ENCODE measurements at places on chromosomes 16 and 17.
A peak's percentile ranks its signal among the peaks of the same experiment; 100 is the strongest.

- no peak for DNase-seq
These were observed 15.0 kb upstream of the NTN1 start for GRCh38 chr17:9006175-9006767.

DNA sequence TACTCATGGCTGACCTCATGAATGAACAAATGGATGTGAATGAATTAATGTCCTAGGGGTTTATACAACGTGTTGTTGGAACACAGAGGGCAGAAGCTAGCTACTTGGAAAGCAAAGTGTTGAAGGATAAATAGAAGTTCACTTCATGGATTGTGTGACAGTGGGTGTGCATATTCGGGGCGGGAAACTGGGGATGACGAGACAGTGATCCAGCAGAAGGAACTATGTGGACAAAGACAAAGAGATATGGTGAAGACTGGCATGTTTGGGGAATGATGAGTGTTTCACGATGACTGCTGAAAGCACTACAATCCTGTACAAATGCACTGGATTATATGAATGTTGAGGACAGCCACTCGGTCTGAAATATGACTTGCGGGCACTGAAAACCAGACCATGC lies 250.5 kb upstream of the C16orf82 start:
- no peak for DNase-seq

DNA sequence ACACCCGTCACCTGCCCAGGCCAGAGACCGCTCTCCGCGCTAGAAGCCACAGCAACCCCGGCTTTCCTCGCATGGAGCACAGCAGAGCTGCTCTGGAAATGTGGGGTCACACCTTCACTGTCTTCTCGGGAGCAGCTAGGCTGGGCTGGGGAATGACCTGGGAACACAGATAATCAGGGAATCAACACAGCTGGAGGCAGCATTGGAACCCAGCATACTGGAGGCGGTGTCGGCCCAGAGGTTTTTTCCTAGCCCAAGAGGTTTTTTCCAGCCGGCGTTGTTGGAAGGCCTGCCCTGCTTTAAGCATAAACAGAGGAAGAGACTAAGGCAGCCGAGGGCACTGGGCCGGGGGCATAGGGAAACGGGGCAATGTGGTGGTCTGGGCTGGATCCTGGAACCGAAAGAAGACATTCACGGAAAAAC lies 791 bp upstream of the PLD6 start:
- no peak for DNase-seq

DNA sequence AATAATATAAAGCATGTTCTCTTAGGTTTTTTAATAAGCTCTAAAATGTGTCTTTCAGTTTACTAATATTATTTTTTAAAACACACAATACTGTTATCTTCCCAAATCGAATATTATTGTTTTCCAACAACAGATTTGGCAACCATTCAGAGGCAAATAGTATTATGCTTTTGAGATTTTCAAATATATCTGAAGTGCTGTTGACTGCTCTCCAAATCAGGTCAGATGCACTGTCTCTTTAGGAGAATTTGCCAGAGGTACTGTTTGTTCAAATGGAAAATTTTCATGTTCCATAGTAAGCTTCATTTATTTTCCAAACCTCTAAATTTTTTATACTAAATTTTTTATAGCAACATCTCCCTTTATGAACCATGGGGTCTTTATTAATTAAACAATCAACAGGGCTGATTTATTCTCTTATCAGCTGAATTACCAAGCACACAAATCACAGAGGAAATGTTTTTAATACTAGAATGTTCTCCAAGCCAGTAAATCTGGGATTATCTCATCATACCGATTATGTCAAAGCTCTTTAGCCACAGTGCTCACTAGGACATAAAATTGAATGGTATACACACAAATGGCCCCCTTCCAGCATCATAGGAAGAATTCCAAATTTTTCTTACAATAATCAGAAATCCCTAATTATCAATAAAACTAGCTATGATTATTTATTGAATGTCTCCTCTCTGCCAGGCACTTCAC lies 108.8 kb upstream of the HLF start:
- no peak for DNase-seq

- DNase-seq = no peak
These were observed 235.6 kb downstream of the ZNF423 start for GRCh38 chr16:49620158-49620868.

- no peak for DNase-seq
These were observed 239.9 kb downstream of the PHKB start for GRCh38 chr16:47700857-47701587.

GRCh38 chr16:4318451-4318910 lies 2.6 kb downstream of the GLIS2 start:
- DNase-seq = no peak

DNA sequence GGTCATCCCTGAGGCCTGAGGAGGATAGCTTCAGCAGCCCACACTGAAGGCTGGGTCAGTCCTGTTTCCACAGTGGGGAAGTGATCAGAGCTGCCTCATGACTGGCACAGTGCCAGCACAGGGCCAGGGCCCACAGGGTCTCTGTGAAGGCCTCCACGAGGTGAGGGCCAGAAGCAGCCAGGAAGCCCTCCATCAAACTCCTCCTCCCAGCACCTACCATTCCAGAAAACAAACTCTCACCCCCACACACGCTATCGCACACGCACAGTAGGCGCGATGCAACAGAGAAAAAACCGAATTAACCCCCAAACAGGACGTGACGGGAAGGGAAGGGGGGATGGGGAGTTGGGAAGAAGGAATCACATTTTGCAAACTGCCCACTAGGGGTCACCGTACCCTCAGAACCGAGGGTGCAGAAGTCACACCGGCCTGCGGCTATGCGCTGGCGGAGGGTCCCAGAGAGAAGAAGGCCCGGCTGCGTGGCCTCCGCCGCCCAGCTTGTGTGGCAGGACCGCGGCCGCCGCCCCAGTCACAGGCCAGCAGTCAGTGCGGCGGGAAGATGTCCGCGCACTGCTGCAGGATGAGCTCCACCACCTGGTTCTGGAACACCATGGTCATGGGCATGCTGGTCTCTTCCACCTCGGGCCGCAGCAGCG lies 37.6 kb downstream of the ARHGAP27 start:
- no peak for DNase-seq

GRCh38 chr17:61581611-61582349 lies 9.2 kb downstream of the NACA2 start:
- no peak for DNase-seq

GRCh38 chr16:49811644-49812334 lies 44.1 kb downstream of the ZNF423 start:
- no peak for DNase-seq

DNA sequence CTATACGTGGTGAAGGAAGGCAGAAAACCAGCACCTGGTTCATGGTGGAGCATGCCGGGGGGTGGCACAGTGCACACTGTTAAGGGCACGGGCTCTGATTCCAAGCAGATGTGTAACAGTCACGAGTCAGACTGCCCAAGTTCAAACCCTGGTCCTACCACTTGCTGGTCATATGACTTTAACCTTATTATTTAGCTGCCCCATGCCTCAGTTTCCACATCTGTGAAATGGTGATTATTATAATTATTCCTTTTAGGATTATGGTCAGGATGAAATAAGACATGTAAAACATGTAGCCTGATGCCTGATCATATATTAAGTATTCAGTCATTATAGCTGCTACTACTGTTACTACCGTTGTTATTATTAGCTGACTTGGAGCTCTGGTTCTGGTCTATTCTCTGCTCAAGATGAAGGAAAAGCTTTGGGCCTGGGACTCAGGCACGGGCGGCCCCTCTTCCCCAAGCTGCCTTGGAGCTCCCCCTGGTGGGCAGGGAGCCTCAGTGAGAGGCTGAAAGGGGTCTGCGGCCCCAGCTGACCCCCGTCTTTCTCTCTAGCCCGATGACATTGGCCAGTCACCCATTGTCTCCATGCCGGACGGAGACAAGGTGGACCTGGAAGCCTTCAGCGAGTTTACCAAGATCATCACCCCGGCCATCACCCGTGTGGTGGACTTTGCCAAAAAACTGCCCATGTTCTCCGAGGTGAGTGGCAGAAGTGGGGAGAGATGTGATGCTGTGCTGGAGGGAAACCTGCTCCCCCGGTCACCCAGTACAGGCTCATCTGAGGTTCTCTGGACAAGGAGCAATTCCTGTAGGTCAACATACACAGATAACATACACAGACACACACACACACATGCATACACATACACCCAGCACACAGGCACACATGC lies 14.0 kb downstream of the NR1D1 start:
- DNase-seq = peak; percentile 49

GRCh38 chr17:80790021-80790765 lies 201.4 kb upstream of the CHMP6 start:
- no peak for DNase-seq

GRCh38 chr16:88412766-88413165 lies 30.0 kb downstream of the ZNF469 start:
- DNase-seq = no peak

GRCh38 chr16:19008245-19009169 lies 24.8 kb downstream of the TMC7 start:
- DNase-seq = no peak

DNA sequence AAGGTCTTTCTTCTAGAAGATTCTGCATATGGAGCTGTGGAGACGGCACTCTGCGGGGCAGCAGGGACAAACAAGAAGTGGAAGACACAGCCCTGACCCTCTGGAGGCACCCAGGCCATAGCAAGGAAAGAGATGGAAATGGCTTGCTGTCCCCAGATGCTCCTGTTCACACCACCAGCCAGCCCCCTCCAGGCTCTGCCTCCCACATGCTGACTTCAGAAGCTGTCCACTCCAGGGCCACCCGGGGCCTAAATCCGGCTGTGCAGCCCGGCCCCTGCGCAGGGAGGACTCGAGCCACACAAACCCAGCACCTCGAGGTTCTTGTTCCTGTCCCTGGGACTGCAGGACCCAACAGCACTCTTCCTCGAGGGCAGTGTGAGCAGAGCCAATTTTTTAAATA lies 16.6 kb downstream of the RBFOX3 start:
- DNase-seq = no peak

DNA sequence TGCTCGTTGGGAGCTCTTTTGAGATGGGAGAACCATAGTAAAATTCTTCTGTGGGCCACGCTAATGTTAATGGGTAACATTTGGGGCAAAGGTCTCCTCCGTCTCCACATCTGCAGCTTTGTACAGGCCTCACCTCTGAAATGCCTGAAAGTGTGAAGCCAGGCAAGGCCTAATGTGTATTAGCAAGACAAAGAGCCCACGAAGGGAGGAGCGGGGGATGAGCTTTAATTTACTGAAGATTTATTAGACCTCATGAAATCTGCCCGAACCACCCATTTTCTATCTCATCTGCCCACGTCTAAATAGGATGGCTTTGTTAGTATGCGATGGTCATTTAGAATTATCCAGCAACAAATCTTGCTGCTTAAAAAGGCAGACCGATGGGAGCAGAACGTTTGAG lies 408.9 kb downstream of the PMP22 start:
- DNase-seq = no peak

DNA sequence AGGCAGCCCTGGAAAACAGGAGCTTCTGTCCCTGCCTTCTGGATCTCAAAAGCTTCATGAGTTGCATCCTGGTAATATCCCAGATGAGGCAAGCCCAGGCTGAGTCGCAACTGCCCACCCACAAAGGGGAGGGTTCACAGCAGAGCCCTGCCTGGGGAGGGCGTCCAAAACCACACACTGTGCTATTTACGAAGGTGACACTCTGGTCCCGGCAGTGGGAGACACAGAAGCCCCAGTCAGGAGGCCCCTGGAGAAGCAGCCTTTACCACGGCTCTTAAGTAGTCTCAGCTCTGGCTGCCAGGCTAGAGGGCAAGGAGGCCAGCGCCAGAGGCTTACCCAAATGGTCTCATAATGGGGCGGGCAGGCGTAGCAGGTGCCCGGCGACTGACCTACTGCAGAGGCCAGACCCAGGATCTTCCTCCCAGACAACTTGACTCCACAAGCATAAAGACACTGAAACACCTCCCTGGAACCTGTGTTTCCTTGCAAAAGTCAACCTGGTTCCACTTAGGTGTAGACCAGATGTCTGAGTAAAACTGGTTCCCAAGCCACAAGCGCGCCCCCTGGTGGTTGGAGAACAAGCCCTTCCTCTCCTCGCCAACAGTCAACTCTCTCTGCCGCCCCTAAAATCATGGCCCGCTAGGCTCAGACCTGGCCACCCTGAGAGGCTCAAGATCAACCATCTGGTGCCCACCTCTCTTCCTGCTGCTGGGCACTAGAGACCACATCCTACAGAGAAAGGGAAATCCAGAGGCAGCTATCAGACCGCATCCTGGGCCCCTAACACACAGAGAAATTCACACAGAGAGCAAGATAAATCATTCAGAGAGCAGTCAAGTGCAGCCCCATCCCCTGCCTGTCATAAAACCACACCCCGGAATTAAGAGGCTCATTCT lies 5.2 kb downstream of the AXIN2 start:
- DNase-seq = peak; percentile 89

- peak; percentile 56 for DNase-seq
These were observed 3.6 kb downstream of the OSGIN1 start for GRCh38 chr16:83956336-83957289.

DNA sequence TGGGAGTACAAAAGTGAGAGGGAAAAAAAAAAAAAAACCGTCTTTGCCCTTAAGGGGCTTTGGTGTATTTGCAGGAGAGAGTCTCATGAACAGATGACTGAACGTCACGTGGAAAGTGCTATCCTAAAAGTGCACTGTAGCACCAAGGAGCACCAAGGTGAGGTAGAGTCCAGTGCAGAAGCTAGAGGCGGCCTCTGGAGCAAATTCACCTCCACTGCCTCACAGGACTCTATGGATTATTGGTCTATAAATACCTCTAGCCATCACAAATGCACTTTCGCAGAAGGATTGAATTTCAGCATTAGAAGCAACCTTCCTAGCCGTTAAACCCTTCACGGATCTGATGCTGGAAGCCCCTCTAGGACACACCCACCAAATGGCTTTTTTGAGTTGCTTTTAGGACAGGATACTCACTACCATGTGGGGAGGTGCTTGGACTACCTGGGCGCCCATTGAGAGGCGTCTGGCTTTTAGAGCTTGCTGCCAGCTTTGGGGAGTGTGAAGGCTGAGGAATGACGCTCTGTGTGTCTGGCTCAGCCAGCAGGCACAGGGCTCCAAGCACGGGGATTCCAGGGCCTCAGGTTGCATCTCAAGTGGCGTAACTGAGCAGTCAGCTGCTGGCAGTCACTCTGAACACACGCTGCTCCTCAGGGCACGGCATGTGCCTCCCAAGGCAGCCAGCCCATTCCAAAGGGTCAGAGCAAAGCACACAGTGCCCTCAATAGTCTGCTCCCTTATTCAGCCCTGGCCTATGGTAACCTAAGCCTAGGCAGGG lies 52.7 kb downstream of the CDRT4 start:
- DNase-seq = no peak

- DNase-seq = no peak
These were observed 423.9 kb upstream of the MAF start for GRCh38 chr16:80024443-80024842.

- no peak for DNase-seq
These were observed 4.1 kb downstream of the SNRNP25 start for GRCh38 chr16:57711-58110.
